Activated T-cell treated with anti-CD3 and anti-CD28 coated beads, Interleukin-2, amount 50 U/mL, for 1 hour (primary cell): ENCODE measurements at places on chromosomes 12 and 14.

DNA sequence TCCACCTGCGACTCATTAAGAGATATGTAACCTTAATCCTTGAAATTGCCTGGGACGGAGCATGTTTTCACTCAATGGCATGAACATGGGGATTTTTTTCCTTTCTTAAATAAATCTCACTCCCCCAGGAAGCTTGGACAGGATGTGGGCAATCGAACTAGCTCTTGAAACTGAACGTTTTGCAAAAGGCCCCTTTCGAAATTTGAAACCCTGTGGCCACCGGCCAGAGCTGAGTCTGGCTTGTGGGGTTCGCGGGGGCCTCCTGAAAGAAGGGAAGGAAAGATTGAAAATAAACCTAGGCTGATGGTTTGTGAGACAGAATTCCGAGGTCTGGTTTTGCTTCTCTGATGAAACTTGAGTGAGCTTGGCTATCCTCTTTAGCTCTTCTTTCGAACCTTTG, 101.4 kb upstream of the RTL1 start:
- DNase-seq, result no peak

- DNase-seq, result no peak
Measured at GRCh38 chr14:91119556-91120311, 5.9 kb downstream of the DGLUCY start.

DNA sequence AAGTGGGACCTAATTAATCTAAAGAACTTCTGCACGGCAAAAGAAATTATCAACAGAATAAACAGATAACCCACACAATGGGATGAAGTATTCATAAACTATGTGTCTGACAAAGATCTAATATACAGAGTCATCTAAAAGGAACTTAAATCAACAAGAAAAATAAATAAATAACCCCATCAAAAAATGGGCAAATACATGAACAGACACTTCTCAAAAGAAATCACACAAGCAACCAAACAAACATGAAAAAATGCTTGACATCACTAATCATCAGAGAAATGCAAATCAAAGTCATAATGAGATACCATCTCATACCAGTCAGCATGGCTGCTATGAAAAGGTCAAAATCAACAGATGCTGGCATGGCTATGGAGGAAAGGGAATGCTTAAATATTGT, 466.9 kb downstream of the SOX5 start:
- DNase-seq, result no peak

- no peak for DNase-seq
Measured at GRCh38 chr12:116726694-116727093, 11.2 kb downstream of the SPRING1 start.

- DNase-seq, result no peak
Measured at GRCh38 chr12:40110586-40110985, 4.7 kb upstream of the SLC2A13 start.

GRCh38 chr12:56948881-56949280, 8.5 kb downstream of the RDH16 start:
- no peak for DNase-seq

DNA sequence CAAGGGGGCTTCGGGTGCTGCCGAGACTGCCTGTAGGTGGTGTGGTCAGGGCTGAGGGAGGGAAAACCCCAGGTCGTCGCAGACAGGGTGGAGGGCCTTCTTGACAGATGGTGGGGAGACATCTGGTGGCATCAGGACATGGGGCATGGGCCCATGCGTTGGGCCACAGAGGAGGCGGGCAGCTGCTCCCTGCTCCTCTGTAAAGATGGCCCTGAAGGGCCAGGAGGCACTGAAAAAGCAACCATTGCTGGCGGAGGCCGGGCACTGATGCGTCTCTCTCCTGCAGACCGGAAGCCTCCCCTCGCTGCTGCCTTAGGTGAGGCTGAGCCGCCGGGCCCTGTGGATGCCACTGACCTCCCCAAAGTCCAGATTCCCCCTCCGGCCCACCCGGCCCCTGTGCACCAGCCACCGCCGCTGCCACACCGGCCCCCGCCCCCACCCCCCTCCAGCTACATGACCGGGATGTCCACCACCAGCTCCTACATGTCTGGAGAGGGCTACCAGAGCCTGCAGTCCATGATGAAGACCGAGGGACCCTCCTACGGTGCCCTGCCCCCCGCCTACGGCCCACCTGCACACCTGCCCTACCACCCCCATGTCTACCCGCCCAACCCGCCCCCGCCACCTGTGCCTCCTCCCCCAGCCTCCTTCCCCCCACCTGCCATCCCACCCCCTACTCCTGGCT, 28.8 kb downstream of the CCNK start:
- no peak for DNase-seq

- no peak for DNase-seq
Measured at GRCh38 chr12:116159175-116159574, 118.3 kb downstream of the MED13L start.
